ENCODE measurements at places on chromosomes 2 and 18.

GRCh38 chr2:9715238-9715637 is 84.4 kb upstream of the YWHAQ start:
- DNase-seq = no peak

DNA sequence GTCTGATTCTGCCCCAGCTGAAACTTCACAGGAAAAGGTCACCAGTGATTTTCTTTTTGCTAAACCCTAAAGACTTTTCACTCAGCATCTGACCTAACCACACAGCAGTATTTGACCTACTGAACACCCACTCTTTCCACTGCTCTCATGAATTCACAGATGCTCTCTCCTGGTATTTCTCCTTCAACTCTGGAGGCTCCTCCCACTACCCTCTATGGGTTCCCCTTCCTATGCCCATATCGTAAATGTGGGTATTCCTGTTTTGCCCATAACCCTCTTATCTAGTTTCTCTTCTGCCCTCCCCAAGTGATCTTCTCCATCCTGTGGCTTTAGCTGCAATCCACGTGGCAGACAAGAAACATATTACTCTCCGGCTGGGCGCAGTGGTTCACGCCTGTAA is 7.6 kb downstream of the PLEKHM3 start:
- no peak for DNase-seq

DNA sequence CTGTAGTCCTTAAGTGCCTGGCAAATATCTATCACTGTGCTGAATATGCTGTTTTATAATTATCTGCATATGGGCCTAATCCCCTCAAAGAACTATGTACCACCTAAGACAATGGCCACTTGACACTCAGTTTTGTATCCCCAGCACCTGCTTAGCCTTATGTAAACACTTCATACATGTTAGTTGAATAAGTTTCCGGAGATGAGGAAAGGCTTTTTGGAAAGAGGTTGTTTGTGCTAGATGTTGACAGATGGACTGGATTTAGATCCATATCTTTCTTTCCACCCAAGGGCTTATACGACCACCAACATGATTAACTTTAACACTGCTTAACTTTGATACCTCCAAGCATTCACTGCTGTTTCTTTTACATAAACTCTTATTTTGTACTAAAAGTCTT is 63.3 kb downstream of the FAM228A start:
- no peak for DNase-seq

GRCh38 chr2:8090748-8091700 is 590.8 kb upstream of the ID2 start:
- no peak for DNase-seq

GRCh38 chr18:13585379-13586153 is 140.8 kb downstream of the FAM210A start:
- DNase-seq = peak; percentile 22
